ENCODE measurements at places on chromosomes 5 and 9.

DNA sequence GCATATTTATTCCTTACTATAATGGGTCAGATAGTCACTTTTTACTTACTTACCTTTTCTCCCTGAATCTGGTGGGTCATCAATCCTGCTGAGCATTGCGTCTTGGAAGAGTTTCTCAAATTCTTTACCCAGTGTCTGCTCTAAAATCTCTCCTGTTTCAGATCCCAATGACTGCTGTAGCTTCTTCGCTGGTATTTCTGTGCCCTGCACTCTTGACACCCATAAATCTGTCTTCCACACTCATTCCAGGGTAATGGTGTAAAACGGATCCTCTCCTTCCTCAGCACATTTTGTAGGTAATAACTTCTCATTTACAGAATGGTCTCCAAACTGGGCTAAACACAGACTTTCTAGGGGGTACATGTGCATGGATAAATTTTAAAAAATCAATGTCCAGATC, 407.4 kb downstream of the DMAC1 start:
- no peak for DNase-seq

- no peak for DNase-seq
These were observed 261.2 kb downstream of the TAF11L14 start for GRCh38 chr5:17895288-17896033.

DNA sequence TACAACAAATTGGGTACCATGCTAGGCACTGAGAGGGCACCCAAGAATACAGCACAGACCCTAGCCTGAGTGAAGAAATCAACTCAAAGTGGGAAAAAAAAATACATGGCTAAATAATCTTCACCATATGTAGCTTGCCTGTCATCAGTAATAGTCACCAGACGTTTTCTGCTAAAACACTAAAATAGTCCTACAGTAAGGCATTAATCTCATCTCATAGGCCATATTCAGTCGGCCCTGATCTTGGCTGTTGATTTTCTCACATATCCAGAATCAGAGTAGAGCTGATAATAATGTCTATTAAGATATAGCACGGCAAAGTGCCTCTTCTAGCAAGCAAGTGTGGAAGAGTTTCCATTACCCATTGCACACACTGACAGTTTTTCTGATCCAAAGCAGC, 322.1 kb upstream of the SLC30A5 start:
- no peak for DNase-seq

GRCh38 chr5:178143901-178144300, 9.8 kb downstream of the NHP2 start:
- DNase-seq: no peak

- no peak for DNase-seq
These were observed 27.8 kb downstream of the TNFSF15 start for GRCh38 chr9:114777821-114778609.

GRCh38 chr5:5289537-5289936, 132.9 kb upstream of the ICE1 start:
- no peak for DNase-seq

DNA sequence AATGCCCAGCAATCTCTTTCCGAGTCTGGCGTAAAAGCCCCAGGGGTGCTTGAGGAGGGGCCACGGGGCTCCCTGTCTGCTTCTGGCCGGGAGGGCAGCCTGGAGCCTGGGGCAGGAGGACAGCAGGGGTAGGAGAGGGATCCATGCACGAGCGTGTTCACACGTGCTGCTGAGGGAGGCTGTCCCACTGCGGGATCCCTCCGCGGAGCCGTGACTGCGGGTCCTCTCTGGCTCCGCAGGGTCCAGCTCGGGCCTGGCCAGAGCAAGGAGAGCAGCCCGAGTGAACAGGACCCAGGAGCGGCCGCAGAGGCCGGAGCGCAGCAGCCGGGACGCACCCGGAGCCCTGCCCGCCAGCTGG, 78.4 kb downstream of the ZNF354C start:
- DNase-seq: no peak

GRCh38 chr5:132296412-132297016, 2.3 kb downstream of the SLC22A4 start:
- DNase-seq: no peak

DNA sequence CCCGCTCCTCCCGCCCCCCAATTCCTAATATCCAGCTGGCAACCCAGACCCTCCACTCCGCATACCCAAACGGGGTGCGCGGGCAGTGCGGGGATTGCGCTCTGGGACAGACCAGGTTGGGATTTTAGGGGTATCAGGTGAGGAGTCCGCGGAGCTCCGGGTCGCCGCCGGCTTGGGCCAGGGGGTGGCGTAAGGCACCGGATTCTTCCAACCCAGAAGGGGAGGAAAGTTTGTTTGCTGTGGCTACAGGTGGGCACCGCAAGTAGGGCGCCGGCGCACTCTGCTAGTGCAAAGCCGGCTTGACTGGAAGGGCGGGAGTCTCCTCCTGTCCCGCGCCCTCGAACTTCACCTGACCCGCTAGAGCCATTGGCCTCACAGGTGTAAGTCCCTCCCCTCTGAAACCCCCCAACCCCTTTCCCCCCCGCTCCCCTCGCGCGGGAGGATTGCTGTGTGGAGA, 709 bp downstream of the IQGAP2 start:
- DNase-seq: peak; percentile 75

GRCh38 chr5:31251032-31251431, 57.5 kb downstream of the CDH6 start:
- DNase-seq: no peak

DNA sequence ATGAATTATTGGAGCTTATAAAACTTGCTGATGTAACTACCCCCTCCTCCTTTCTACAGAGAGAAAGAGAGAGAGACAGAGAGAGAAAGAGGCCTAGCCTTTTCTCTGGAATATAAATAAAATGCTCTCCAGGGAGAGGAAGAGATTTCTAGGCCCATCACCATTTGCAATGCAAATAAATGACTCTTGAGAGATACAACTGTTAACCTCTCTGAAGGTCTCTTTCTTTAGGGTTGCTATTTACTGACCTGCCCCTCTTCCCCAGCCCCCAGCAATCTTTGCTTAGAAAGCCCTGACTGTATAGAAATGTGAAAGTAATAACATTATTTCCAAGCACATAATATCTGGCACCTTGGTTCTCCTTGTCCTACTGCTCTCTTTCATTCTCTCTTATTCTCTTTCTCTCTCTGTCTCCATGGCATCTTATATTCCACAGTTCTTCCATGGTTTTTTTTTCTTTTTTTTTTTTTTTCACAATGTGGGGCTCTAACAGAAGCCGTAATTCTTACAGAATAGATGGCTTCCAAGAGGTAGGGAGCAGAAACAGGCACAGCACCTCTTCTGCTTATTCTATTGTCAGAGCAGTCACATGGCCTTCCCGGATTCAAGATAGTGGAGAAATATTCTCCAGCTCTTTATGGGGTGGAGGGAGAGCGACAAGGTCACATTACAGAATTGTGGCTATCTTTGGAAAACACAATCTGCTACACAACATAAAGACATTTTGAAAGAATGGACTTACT, 1087.9 kb upstream of the NUDT12 start:
- no peak for DNase-seq

- no peak for DNase-seq
These were observed 49.7 kb downstream of the SAR1B start for GRCh38 chr5:134582941-134583340.

Data from MM.1S (cell line).